Omental fat pad (tissue), 4 donors: ENCODE measurements at places on chromosomes 3 and 15. TPM values are rescaled to one million over a fixed set of nuclear protein-coding genes. Genes with fewer than 3 reads are reported as not detected.

GOLGA8M gene
- total RNA-seq, result 5.6 TPM

ZNF385D gene
- 2.7 TPM for total RNA-seq

DNAH1 gene
- 16.3 TPM for total RNA-seq

CILP gene
- 35.1 TPM for total RNA-seq

RAB5A gene
- 96.8 TPM for total RNA-seq

- DNase-seq, result no peak
These were observed 91.1 kb downstream of the WNT7A start for GRCh38 chr3:13788522-13789424.

GRCh38 chr3:150870406-150870805 lies 34.8 kb downstream of the MINDY4B start:
- DNase-seq, result no peak

- no peak for DNase-seq
These were observed 124.1 kb downstream of the NR2E3 start for GRCh38 chr15:71934446-71934845.

- no peak for DNase-seq
These were observed 2.7 kb upstream of the CDC25A start for GRCh38 chr3:48190911-48191310.

- DNase-seq, result no peak
These were observed 99.8 kb downstream of the MEGF11 start for GRCh38 chr15:66153549-66154415.

DNA sequence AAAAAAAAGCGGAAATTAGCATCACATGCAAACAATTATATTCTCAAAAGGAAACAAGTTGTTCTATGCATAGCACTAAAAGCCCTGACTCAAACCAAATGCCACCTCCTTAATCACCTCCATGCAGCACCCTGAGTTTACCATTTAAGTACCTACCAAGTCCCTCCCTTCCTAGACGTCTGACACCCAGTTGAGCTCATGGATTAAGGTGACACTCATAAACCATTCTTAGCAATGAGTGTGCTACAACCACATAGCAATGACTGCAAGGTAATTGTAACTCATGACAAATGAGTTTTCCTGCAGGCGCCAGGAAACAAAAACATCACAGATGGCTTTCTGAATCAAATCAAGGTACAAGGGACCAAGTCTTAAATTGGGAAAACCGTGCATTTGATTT lies 32.0 kb downstream of the WWTR1 start:
- DNase-seq, result no peak

DNA sequence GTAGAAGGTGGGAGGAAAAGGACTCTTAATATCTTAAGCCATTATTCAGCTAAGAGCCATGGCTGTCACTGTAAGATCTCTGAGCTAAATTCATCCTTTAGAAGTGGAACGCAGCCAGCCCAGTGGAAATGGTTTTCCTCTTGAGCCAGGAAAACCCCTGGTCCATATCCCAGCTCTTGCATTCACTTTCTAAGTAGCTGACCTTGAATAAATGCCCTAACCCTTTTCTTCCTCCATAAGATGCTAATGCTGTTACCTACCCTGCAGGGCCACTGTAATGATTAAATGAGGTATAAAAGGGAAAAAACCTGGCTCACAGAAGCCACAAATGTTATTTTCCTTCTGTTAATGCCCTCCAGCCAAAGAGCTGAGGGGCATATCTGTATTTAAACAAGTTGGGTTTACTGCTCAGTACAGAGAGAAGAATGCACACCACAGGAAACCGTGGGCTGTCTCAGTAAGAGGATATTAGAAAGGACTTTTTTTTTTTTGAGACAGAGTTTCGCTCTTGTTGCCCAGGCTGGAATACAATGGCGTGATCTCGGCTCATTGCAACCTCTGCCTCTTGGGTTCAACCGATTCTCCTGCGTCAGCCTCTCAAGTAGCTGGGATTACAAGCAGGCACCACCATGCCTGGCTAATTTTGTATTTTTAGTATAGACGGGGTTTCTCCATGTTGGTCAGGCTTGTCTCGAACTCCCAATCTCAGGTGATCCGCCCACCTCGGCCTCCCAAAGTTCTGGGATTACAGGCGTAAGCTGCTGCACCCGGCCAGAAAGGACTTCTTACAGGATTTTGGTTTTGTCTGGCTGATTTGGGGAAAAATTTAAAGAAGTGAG lies 6.8 kb downstream of the UBL7 start:
- DNase-seq, result no peak

- DNase-seq, result no peak
These were observed 147.8 kb downstream of the PLCL2 start for GRCh38 chr3:17032407-17033034.

GRCh38 chr3:123376451-123377242 lies 72.2 kb downstream of the ADCY5 start:
- DNase-seq, result no peak
